ENCODE measurements at places on chromosomes 7 and 10.
A peak's percentile ranks its signal among the peaks of the same experiment; 100 is the strongest.

GRCh38 chr10:109474261-109474660 lies 449.1 kb downstream of the XPNPEP1 start:
- no peak for DNase-seq

DNA sequence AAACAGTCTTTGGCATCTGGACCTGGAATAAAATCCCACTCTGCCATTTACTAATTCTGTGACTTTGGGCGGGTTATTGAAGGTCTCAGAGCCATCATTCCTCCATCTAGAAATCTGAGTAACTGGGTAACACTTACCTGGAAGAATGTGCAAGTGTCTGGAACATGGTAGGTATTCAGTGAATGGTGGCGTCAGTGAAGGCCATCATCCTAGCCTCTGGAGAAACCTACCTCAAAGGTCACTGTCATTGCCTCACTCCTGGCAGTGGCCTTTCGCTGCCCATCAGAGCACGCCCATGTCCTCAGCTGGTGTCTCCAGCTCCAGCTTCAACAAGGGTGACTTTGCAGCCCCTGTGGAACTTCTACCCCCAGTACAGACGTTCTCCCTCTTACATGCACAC lies 4.5 kb downstream of the GAL3ST4 start:
- DNase-seq, result no peak

DNA sequence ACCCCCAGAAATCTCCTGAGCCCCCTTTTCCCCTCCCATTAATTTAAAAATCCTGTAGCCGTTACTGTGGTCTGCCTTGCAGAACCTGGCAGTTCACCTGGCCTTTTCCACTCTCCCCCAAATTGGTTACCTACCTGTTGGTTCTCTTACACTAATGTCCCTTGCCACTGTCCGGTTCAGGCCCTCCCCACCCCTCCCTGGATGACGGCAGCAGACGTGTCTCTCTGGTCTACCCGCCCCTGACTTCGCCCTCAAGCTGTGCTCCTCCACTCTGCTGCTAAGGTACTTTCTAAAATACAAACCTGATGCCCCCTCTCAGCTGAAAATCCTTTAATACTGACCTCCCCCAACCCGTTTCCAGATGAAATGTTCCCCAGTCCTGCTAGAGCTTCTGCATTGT lies 15.6 kb upstream of the SH3PXD2A start:
- no peak for DNase-seq

DNA sequence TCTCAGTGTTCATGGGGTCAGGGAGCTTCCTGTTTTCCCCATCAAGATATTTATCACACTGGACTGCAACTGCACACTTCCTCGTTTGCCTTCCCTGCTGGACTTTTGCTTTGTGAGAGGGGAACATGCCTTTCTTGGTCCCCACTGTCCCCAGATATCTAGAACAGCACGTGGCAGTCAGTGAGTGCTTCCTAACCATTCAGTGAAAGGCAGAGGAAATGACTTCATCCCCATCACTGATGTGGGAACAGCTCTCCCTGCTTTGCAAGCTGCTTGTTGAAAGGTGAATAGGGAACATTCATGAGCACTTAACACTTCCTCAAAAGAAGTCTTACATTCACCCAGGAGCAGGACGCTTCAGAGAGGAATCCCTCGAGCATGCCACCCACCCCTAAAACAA lies 135.4 kb downstream of the MYOF start:
- peak; percentile 19 for DNase-seq

GRCh38 chr7:158055726-158056510 lies 531.7 kb downstream of the PTPRN2 start:
- no peak for DNase-seq

DNA sequence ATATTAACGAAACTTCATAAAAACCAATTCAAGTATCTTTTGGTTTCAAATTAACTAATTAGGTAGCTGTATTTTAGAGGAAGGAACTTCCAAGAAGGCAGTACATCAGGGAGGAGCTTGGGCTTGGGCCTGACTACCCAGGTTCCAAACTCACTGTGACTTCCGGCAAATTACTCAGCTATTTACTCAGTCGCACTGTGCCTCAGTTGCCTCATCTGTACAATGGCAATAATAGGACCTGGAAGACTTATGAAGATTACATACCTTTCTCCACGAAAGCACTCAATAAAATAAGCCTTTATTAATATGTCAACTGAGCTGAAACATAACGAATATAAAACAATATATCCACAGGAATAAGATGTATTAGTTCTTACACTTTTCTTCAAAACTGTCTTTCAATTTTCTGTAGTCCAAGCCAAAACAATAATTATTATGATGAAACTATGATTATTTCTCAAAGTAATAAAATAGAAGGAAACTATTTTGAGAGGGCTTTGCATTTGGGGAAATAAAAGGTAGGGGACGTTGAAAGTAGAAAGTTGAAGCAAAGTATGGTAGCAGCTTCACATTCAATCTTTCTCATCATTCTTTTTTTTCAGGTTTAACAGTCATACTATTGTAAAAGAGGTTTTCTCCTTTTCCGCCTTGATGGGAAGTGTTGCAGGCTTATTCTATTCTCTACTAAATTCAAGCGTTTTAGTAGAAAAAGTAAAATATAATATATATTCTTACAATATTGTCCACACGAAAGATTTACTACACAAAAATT lies 10.5 kb upstream of the EBLN1 start:
- DNase-seq, result no peak

DNA sequence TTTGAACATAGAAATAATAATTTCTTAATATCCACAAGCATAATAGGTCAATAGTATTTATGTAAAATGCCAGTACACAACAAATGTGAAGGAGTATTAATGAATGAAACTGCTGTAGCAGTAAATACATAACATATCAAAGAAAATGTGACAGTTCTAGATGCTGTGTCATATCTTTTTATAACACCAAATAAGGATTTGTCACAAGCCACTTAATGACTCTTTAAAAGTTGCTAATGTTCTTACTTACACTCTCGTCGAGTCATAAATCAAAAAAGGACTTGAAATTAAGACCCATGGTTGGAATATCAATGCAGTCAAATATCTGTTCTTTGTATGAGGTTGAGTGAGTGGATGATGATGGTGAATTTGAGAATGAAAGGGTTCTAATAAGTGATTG lies 96.6 kb downstream of the CELF2 start:
- no peak for DNase-seq

- DNase-seq, result peak; percentile 51
These were observed 251.2 kb downstream of the DNAJB6 start for GRCh38 chr7:157587805-157588560.

DNA sequence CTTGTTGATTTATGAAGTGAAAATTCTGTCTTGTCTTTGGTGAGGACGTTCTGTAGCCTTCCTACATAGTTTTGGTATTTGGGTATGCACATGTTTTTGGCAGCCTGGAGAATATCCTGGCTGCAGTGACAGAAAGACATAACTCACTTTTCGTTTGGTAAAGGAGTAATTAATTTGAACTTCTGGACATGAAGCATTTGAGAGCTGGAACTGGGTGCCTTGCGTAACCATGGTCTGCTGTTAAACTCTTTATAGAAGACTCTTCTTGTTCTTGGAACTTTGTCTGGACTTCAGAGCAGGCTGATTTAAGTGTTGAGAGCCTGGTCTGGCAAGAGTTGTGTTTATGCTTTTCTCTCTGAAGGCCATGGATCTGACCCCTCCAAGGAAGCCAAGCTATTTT lies 231.3 kb downstream of the LRMDA start:
- no peak for DNase-seq

- DNase-seq, result peak; percentile 6
These were observed 127.1 kb downstream of the KMT2E start for GRCh38 chr7:105141068-105141467.

GRCh38 chr10:98474628-98475027 lies 27.9 kb upstream of the HPS1 start:
- DNase-seq, result no peak

- DNase-seq, result no peak
These were observed 4.5 kb upstream of the HKDC1 start for GRCh38 chr10:69215405-69216171.

GRCh38 chr7:121081327-121081936 lies 92.9 kb downstream of the CPED1 start:
- DNase-seq, result peak; percentile 12

DNA sequence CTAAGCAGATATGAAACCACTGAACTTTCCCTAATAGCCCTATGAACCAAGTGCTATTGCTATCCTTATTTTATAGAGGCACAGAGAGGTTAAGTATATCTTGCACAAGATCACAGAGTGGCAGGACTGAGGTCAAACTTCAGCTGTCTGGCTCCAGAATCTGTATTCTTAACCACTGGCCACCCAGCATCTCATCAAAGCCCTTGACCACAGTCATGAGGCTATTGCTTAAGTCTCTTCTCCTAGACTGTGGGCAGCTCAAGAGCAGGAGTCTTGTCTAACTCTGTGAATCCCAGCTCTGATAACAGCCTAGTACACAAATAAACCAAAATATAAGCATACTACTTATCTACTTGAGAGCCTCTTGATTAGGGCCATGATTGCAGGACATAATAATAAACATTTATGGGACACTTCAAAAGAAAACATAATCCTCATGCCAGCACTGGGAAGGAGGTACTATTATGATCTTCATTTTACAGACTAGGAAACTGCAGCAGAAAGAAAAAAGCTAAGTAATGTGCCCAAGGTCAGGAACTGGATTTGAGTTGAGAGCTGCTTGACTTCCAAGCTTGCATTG lies 22.4 kb upstream of the SMC3 start:
- no peak for DNase-seq
